ENCODE measurements at places on chromosomes 7 and 10.

DNA sequence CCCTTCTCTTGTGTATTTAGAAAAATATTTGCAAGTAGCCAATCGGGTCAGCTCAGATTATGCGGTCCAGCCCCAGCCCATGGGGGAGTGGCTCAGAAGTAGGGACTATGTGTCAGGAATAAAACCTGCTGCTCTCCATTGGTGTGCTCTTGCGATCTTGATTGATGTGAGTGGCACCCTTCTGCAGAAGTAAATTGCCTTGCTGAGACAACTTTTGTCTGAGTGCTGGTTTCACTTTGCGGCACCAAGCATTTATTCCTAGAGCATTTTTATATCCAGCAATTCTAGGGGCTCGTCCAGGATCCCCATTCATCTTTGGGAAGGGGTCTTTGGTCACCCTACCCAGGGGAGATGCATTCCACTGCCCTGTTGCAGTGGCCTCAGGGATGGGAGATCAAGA lies 26.1 kb upstream of the FAM221A start:
- no peak for DNase-seq

GRCh38 chr7:155962191-155962967 lies 150.1 kb upstream of the SHH start:
- DNase-seq: no peak

- DNase-seq: no peak
These were observed 7.5 kb upstream of the SMNDC1 start for GRCh38 chr10:110312206-110312605.

DNA sequence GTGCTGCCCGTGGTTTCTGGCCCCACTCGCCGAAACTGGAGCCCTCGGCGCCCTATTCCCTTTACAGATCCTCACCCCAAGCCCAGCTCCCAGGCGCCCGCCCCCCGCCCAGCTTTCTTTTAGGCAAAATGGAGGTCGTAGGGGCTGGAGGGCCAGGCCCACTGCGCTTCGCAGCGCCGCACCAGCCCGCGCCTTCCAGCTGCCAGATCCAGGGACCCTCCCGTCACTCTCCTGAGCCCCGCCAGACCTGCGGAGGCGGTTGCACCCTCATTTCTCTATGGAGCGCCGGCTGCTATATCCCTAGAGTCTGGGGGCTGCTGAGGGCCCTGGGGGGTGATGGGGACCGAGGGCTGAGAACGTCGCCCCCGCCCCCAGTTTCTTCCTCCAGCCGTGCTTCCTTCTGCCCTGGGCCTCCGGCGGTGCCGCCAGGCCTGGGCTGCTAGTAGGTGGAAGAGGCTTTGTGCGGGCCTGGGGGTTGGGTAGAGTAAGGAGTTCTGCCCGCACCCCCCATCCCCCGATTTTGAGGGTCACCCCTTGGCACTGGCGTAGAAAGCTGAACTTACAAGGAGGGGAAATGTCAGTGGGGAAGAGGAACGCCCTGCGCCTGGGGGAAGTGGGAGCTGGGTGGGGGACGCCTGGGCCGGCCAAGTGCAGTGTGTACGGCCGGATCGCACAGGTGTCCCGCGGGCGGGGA lies 1.0 kb downstream of the GNB2 start:
- no peak for DNase-seq

DNA sequence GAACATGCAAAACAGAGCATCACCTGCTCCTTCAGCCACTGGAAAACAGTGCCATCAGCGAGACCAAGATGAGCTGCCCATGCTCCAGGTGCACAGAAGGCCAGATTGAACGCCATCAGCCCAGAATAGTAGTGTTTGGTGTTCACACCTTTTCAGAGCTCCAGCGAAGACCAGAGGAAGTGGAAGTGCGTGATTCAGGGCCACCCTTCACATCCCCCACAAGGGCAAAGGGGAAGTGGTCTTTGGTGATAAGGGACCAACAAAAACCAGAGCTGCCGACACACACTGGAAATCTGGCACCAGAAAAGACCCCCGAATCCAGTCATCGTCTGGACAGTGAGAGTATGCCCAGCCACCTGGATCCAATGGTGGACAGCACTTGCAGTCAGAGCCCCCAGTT lies 29.5 kb upstream of the TMEM72 start:
- no peak for DNase-seq

- no peak for DNase-seq
These were observed 265.5 kb downstream of the PTPRN2 start for GRCh38 chr7:158321936-158322615.

- no peak for DNase-seq
These were observed 312.3 kb upstream of the MKI67 start for GRCh38 chr10:128438417-128439063.

DNA sequence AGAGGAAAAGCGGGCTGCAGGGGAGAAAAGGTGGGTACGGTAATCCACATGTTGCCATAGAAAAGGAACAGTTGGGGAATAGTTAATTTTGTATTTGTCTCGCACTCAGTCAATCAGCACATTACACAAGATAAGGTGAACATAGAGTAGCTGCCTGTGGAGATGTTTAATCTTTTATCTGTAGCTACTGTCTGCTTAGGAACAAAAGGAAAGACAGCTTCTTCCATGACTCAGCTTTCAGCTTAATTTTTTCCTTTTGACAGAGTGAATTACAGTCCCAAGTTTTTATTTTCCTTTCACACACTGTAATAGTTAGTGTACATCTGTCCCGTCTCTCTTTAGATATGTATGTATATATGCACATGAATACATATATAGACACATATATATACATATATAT lies 39.3 kb upstream of the PODXL start:
- no peak for DNase-seq

Measured in Jurkat, Clone E6-1 (cell line).